ENCODE measurements at places on chromosomes 13 and 19. TPM values are rescaled to one million over a fixed set of nuclear protein-coding genes. Genes with fewer than 3 reads are reported as not detected.
A peak's percentile ranks its signal among the peaks of the same experiment; 100 is the strongest.

DNA sequence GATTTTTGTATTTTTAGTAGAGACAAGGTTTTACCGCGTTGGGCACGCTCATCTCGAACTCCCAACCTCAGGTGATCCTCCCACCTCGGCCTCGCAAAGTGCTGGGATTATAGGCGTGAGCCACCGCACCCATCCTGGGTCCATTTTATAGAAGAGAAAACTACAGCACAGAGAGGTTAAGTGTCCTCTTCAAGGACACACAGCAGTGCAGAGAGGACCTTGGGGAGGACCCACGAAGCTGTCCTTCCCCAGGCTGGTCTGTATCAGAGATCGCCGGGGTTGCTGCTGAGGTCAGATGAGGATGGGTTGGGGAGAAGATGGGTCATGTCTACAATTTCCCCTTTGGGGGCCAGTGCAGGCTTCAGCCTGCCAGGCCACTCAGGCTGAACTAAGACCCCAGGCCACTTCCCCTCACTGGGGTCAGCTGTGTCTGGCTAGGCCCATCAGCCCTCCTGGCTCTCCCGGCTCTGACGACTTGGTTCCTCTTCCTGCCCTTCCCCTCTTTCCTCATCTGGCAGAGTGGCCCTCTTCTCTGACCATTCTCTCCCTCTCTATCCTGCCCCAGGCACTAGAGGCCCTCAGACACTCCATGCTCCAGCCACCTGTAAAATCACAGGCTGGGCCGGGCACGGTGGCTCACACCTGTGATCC lies 9.6 kb downstream of the MYO1F start:
- H3K27ac ChIP-seq, result peak overlapping the region; percentile 11
- DNase-seq, result peak; percentile 79
- no peaks in the 10 kb centered on the region for H3K36me3 ChIP-seq
- H3K4me1 ChIP-seq, result peaks cover 56% of the 10 kb centered on the region
- H3K27me3 ChIP-seq, result no peaks in the 10 kb centered on the region

GRCh38 chr13:112969692-112970338 lies 801 bp downstream of the MCF2L start:
- peak overlapping the region; percentile 60 for H3K4me3 ChIP-seq
- H3K36me3 ChIP-seq, result no peaks in the 10 kb centered on the region
- peak overlapping the region; percentile 79 for H3K27ac ChIP-seq
- peaks cover 13% of the 10 kb centered on the region for H3K4me1 ChIP-seq
- H3K27me3 ChIP-seq, result peaks cover 7% of the 10 kb centered on the region

GRCh38 chr13:52353193-52353592 lies 52.8 kb downstream of the THSD1 start:
- no peaks in the 10 kb centered on the region for H3K27me3 ChIP-seq
- H3K4me1 ChIP-seq, result no peaks in the 10 kb centered on the region
- no peaks in the 10 kb centered on the region for H3K36me3 ChIP-seq

GRCh38 chr13:94825507-94825906 lies 113.2 kb upstream of the SOX21 start:
- no peaks in the 10 kb centered on the region for H3K4me1 ChIP-seq
- H3K27me3 ChIP-seq, result no peaks in the 10 kb centered on the region
- H3K27ac ChIP-seq, result no peak overlapping the region
- H3K4me3 ChIP-seq, result no peak overlapping the region
- no peaks in the 10 kb centered on the region for H3K36me3 ChIP-seq
- DNase-seq, result no peak

- H3K27me3 ChIP-seq, result peaks cover 13% of the 10 kb centered on the region
- no peaks in the 10 kb centered on the region for H3K36me3 ChIP-seq
- H3K27ac ChIP-seq, result no peak overlapping the region
- peaks cover 5% of the 10 kb centered on the region for H3K4me1 ChIP-seq
- DNase-seq, result no peak
These were observed 3.0 kb upstream of the MATK start for GRCh38 chr19:3788996-3789778.

- H3K36me3 ChIP-seq, result no peaks in the 10 kb centered on the region
- DNase-seq, result no peak
- peaks cover 21% of the 10 kb centered on the region for H3K27me3 ChIP-seq
- no peak overlapping the region for H3K27ac ChIP-seq
- peak overlapping the region; percentile 6 for H3K4me3 ChIP-seq
These were observed 13.0 kb upstream of the USP29 start for GRCh38 chr19:57106722-57107235.

- DNase-seq, result no peak
- no peaks in the 10 kb centered on the region for H3K27me3 ChIP-seq
- H3K4me1 ChIP-seq, result peaks cover 30% of the 10 kb centered on the region
- H3K36me3 ChIP-seq, result no peaks in the 10 kb centered on the region
These were observed 333.6 kb downstream of the DLEU7 start for GRCh38 chr13:50509771-50510441.

GRCh38 chr13:95275322-95276036 lies 25.8 kb downstream of the ABCC4 start:
- H3K4me1 ChIP-seq, result peaks cover 67% of the 10 kb centered on the region
- H3K27ac ChIP-seq, result peak overlapping the region; percentile 63
- DNase-seq, result no peak
- no peaks in the 10 kb centered on the region for H3K27me3 ChIP-seq
- no peaks in the 10 kb centered on the region for H3K36me3 ChIP-seq

DNA sequence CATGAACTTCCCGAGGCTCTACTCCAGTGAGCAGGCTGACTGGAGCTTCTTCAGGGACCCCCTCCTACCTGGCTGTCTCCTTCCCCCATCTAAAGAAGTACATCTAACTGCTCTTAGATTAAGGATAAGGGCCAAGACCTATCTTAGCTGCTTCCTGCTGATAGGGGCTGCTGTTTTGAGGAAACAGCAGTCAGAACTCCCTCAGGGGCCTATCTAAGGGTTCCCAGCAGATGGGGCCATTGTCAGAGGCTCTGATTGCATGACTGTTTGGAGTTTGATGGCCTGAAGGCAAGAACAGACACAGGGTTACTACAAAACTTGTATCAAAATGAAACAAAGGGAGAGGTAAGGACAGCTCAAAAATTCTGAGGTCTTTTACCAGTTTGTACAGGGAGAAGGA lies 2636.9 kb upstream of the PCDH20 start:
- H3K4me3 ChIP-seq, result no peak overlapping the region
- no peaks in the 10 kb centered on the region for H3K36me3 ChIP-seq
- H3K4me1 ChIP-seq, result no peaks in the 10 kb centered on the region
- no peak overlapping the region for H3K27ac ChIP-seq
- no peaks in the 10 kb centered on the region for H3K27me3 ChIP-seq

DNA sequence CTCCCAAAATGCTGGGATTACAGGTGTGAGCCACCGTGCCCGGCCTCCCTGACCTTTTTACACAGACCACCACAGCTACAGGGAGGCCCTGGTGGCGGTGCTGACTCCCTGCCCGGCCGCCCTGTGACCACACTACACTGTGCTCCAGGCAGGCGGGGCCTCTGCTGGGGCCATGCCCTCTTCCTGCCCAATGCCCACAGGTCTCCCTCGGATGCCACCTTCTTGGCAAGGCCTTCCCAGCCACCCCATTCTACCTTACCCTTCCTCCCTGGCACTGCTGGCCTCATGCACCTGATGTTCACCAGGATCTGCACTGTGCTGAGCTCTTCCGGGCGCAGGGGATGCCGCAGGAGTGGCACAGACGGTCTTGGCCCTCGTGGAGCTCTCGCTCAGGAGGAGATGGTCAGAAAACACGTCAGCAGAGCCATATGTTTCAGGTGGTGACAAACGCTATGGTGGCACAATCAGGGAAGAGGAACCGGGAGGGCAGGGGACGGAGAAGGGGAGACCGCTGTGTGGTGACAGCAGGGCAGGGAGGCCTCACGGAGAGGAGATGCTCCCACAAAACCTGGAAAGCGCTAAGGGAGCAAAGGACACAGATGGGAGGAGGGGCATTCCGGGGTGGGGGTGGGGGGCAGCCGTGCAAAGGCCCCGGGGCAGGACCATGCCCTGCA lies 4.1 kb downstream of the PIP5K1C start:
- no peak overlapping the region for H3K4me3 ChIP-seq
- no peak overlapping the region for H3K27ac ChIP-seq
- DNase-seq, result no peak
- no peaks in the 10 kb centered on the region for H3K36me3 ChIP-seq

GRCh38 chr13:78160793-78161192 lies 242.2 kb upstream of the EDNRB start:
- no peak overlapping the region for H3K4me3 ChIP-seq
- no peaks in the 10 kb centered on the region for H3K4me1 ChIP-seq
- DNase-seq, result no peak
- no peaks in the 10 kb centered on the region for H3K36me3 ChIP-seq
- H3K27ac ChIP-seq, result no peak overlapping the region

DNA sequence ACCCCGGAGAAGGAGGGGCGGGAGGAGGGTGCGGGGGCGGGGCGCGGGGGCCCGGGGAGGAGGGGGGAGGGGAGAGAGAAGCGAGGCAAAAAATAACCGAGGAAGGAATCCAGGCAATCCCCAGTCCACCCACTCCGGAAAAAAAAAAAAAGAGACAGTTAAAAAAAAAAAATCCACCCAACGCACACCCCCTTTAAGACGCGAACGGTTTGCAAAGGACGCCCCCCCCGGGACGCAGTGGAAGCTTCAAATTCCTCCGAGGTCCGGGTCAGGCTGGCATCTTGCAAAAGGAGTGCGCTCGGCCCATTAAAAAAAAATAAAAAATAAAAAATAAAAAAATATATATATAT lies at the start of gene CACNA1A:
Gene CACNA1A, minus strand, starts transcription at position 9 of the 350 bp plus-strand sequence. CDS start 255 bp downstream, outside the sequence.
- H3K4me3 ChIP-seq, result peak within 1 kb of the TSS; percentile 31
- peaks cover 4% of the 10 kb centered on the region for H3K4me1 ChIP-seq
- DNase-seq, result no peak
- H3K27ac ChIP-seq, result no peak within 1 kb of the TSS
- H3K36me3 ChIP-seq, result no peaks in the 10 kb centered on the region

- H3K27ac ChIP-seq, result no peak overlapping the region
- H3K4me3 ChIP-seq, result no peak overlapping the region
- H3K4me1 ChIP-seq, result no peaks in the 10 kb centered on the region
- no peaks in the 10 kb centered on the region for H3K36me3 ChIP-seq
These were observed 301.6 kb downstream of the TEX29 start for GRCh38 chr13:111622051-111622531.

DNA sequence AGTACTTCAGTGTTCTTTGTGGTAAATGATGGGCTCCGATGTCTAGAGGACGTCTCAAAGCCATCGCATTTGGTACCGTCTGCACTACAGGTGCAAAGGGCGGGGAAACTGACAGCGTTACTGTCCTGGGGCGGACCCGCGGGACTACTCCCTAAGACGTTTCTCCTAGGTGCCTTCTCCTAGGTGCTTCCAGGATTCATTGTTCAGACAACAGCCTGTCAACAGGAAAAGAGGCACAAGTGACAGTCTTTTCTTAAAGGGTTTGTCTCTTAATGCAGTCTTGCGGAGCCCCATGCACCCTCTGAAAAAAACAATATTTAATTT lies 1.4 kb downstream of the SERTM1 start:
- H3K4me1 ChIP-seq, result peaks cover 8% of the 10 kb centered on the region
- no peaks in the 10 kb centered on the region for H3K36me3 ChIP-seq
- no peak for DNase-seq
- H3K27me3 ChIP-seq, result peaks cover 39% of the 10 kb centered on the region
- peak overlapping the region; percentile 38 for H3K4me3 ChIP-seq
- H3K27ac ChIP-seq, result no peak overlapping the region

DNA sequence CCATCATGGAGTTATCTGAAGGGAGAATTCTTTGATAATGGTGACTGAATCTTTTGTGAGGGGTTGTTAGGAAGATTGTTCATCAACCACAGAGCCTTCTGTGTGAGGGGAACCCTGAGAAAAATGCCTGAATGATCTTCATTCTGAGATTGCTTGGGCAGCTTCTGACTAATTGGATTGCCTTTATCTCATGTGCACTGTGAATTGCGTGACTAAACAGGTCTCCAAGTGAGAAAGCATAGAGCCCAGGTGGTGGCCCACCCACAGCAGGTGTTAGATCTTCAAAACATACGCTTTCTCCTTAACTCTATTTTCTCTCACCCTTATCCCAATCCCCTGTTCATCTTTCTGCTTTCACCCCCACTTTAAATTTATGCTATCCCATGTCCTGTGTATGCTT lies 58.3 kb downstream of the DOCK9 start:
- H3K36me3 ChIP-seq, result peaks cover 53% of the 10 kb centered on the region
- no peak overlapping the region for H3K4me3 ChIP-seq
- no peaks in the 10 kb centered on the region for H3K27me3 ChIP-seq

DNA sequence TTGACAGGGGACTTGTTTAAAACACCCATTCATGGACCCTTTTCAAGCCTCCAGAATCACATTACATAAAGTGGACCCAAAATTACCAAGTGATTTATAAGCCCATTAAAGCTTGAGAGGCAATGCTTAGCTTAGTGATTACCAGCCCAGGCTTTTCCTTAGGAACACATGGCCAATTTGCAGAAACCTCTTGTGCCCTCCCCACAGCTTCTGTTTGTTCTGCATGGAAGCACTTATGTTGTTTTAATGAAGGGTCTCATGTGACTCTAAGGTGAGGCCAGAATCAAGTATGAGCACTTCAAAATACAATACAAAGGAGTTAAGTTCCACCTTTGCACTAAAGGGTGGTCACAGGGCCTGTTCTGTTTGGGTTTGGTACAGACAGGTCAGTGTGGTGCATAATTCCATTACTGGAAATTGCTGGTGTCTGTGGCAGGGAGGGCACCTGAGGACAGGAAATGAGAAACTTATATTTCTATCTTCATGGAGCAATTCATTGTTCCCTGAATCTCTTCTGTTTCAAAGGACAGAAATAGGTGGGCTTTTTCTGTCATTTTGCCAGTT lies 15.3 kb downstream of the ZNF486 start:
- no peak overlapping the region for H3K4me3 ChIP-seq
- H3K27ac ChIP-seq, result no peak overlapping the region
- no peaks in the 10 kb centered on the region for H3K4me1 ChIP-seq
- no peak for DNase-seq
- peaks cover 5% of the 10 kb centered on the region for H3K36me3 ChIP-seq

DNA sequence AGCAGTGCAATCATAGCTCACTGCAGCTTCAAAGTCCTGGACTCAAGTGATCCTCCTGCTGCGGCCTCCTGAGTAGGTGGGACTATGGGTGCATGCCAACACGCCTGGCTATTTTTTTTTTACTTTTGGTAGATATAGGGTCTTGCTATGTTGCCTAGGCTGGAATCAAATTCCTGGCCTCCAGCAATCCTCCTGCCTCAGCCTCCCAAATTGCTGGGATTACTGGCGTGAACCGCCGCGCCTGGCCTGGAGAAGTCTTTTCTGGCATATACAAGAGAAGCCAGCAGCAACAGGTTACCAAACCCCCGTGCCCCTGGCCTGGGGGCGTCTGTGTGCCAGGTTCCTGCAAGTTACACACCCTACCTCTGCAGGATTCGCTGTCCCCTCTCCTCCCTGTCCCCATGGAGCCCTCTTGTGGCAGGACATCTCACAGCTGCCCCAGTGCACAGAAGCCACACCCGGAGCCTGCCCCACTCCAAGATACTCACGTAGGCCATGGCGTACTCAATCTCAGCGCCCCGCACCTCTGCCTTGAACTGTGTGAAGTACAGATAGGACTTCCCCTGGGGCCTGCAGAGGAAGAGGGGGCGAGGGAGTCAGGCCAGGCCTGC lies 9.9 kb downstream of the MYDGF start:
- no peak overlapping the region for H3K4me3 ChIP-seq
- H3K27me3 ChIP-seq, result no peaks in the 10 kb centered on the region
- peaks cover 92% of the 10 kb centered on the region for H3K36me3 ChIP-seq
- no peak for DNase-seq
- H3K27ac ChIP-seq, result no peak overlapping the region

- peaks cover 16% of the 10 kb centered on the region for H3K4me1 ChIP-seq
- H3K4me3 ChIP-seq, result peak overlapping the region; percentile 87
- H3K36me3 ChIP-seq, result peaks cover 6% of the 10 kb centered on the region
- peak overlapping the region; percentile 98 for H3K27ac ChIP-seq
- peak; percentile 60 for DNase-seq
- no peaks in the 10 kb centered on the region for H3K27me3 ChIP-seq
These were observed 467 bp upstream of the CLN5 start for GRCh38 chr13:76991432-76991795.

The PODNL1 gene
- 2.7 TPM for total RNA-seq

The SERP2 gene
- total RNA-seq, result 3.7 TPM

The PNMA8B gene
- 1.5 TPM for total RNA-seq

The PNMA8C gene
- 0.18 TPM for total RNA-seq

The KCNC3 gene
- 11.1 TPM for total RNA-seq

The ANO8 gene
- total RNA-seq, result 16.6 TPM

The TMEM86B gene
- total RNA-seq, result 4.8 TPM
